ENCODE measurements at places on chromosomes 3 and 15.

DNA sequence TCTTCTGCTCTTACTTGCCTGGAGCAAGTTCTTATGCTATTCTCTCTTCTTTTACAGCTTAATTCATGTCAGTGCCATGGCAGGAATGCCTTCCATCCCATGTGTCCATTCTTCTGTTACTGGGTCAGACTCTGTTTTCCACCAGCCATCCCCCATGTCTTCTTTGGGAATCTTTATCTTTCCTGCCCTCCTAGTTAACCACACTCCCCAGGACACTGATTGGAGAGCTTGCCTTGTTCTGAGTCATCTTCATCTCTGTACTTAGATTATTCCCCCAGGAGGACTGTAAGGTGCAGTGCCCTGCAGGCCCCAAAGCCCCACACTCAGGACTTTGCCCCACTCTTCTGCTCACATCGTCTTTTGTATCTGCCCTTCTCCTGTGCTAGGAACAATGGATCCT lies 3.6 kb downstream of the ABHD17C start:
- DNase-seq = peak; percentile 13

GRCh38 chr3:78912259-78912658 lies 855.5 kb downstream of the ROBO1 start:
- DNase-seq = no peak

- DNase-seq = peak; percentile 94
Observed at GRCh38 chr3:58463181-58463941, 28.5 kb upstream of the KCTD6 start.

DNA sequence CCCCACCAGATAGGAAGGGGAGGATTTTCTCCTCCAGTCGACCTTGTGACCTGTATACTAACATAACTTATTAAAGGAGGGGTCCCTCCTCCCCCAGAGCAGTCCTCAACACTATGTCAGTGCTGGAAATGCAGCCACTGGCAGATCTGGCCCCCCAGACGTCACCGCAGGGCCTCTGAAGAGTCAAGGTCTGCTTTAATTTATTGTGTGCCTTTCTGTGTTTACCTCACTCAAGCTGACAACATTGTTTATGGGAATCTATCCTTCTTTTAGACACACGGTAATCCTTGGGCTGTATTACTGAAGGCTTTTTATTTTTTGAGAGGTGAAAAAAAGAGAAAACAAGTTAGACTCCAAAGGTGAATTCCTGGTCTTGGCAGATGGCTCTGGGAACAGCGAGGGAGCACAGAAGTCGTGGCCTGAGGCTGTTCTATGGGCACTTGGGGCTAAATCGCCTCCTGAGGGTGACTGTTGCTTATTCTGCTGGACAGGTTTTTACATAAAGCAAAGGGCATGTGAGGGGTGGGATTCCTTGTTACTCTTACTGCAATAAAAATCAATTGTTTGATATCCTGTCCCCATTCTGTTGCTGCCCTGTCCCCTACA lies 13.5 kb upstream of the NR2C2 start:
- DNase-seq = no peak

- DNase-seq = peak; percentile 91
Observed at GRCh38 chr3:193134856-193135255, 106.2 kb upstream of the PLAAT1 start.

DNA sequence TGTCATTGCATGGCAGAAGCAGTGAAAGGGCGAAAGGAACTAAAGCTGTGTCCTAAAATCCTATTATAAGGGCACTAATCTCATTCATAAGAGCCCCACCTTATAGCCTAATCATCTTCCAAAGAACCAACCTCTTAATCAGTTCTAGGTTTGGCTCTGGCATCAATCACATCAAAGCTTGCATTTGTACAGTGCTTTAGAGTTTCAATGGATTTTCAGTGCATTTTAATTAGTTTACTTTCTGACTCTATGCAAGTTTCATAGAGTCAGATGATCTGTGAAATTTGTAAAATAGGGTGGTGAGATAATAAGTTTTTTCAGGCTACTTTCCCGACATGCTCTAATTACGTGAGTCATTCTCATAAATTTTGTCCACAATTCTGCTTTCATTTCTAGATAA lies 341.1 kb downstream of the DIPK2A start:
- no peak for DNase-seq

- peak; percentile 36 for DNase-seq
Observed at GRCh38 chr3:41198526-41198925, 779 bp upstream of the CTNNB1 start.

DNA sequence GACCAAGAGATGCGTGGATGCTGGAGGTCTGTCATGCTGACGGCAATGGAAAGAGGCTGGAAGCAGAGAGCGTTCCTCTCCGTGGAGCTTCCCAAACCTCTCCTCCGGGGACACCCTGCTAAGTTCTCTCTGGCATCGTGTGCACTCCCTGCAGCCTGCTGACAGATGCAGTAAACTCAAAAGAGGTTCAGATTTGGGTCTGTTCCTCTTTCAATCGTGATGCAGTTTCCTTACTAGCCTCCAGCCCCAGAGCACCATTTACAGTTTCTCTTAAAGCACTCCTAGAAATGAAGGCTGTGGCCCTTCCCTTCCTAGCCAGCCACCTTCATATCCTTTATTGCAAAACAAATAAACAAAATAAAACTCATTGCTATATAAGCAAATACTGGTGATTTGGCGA lies 47.3 kb upstream of the LRRC58 start:
- no peak for DNase-seq

- DNase-seq = peak; percentile 94
Observed at GRCh38 chr3:50245831-50246516, 10.0 kb downstream of the GNAI2 start.

DNA sequence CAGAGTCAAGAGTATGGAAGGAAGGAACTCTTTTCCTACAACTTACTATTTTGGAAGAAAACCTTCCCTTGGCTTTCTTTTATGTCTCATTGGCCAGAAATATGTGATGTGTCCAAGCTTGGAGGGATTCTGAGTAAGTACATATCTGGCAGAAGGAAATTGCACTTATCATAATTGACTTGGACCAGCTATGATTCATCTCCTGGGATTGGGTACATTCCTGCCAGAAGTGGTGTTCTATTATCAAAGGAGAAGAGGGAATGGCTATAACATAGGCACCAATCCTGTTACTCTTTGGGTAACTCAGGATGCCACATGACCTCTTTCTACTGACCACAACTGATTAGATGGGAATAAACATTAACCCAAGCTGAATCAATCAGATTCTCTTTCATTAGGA lies 13.5 kb upstream of the DAZL start:
- DNase-seq = peak; percentile 58

DNA sequence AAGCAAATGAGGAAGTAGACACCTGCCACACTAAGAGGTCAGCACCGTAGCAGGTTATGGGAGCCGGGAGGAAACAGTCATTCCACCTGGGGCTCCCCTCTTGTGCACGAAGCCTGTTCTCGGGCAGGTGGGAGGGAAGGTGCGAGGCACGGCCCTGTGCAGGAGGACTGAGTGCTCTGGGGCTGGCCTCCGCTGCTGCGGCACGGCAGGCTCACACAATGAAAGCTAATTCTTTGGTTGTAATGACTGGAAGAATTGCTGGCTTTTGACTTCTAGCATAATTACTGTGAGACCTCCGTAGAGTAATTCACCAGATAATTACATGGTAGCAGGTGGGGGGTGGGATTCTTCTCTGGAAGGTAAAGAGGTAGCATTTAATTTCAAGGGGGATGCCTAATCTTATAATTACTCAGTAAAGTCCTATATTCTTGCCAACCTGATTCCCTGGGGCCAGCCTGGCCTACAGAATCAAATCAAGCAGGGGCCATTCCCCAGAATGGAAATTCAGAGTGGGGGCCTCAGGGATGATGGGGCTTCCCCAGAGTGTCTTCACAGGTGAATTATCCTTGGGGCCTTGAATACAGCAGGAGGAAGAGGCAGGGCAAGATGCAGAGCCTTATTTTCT lies 129.1 kb downstream of the TPRA1 start:
- DNase-seq = no peak

DNA sequence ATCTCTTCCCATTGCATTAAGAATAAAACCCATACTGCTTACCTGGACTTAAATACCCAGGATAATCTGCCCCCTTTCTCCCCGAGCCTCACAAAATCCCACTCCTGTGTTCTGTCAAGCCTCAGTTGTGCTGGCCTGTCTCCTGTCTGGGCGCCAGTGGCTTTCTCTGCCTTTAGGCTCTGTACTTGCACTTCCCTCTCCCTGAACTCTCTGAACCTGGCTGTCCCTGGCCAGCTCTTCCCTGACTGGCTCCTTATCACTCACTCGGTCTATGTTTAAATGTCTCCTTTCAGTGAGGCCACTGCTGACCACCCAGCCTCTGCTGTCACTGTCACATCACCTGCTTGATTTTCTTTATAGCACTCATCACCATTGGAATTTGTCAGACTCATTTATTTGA lies 382.7 kb upstream of the PPP2R3A start:
- DNase-seq = no peak

Measured in GM23248 (cell line).